ENCODE measurements at places on chromosomes 2 and 18.

GRCh38 chr2:216774180-216774579 is 78.8 kb upstream of the IGFBP5 start:
- H3K4me3 ChIP-seq = no peak overlapping the region
- H3K27ac ChIP-seq = no peak overlapping the region
- no peaks in the 10 kb centered on the region for H3K36me3 ChIP-seq

DNA sequence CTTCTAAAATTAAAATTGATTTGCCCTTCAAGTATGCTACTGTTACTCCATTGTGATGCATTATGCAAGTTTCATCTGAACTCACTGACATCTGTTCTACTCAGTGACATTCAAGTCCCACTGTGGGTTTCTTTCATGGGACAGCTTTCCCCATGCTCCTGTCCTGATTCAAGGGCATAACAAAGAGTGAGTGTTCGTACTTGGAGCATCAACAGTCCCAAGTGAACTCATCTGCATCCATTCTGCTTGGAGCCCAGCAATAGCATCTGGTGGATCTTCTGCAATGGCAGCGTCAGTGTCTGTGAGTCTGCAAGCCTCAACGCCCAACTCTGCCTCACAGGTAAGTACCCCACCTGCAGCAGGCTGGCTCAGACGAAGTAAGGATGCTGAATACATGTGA is 27.5 kb downstream of the BUB1 start:
- no peak overlapping the region for H3K27ac ChIP-seq
- H3K4me1 ChIP-seq = no peaks in the 10 kb centered on the region
- no peaks in the 10 kb centered on the region for H3K27me3 ChIP-seq

GRCh38 chr2:9638532-9638931 is 7.7 kb upstream of the YWHAQ start:
- no peaks in the 10 kb centered on the region for H3K27me3 ChIP-seq
- no peak overlapping the region for H3K27ac ChIP-seq
- no peak overlapping the region for H3K4me3 ChIP-seq
- DNase-seq = peak; percentile 68
- H3K4me1 ChIP-seq = peaks cover 42% of the 10 kb centered on the region
- H3K36me3 ChIP-seq = no peaks in the 10 kb centered on the region

DNA sequence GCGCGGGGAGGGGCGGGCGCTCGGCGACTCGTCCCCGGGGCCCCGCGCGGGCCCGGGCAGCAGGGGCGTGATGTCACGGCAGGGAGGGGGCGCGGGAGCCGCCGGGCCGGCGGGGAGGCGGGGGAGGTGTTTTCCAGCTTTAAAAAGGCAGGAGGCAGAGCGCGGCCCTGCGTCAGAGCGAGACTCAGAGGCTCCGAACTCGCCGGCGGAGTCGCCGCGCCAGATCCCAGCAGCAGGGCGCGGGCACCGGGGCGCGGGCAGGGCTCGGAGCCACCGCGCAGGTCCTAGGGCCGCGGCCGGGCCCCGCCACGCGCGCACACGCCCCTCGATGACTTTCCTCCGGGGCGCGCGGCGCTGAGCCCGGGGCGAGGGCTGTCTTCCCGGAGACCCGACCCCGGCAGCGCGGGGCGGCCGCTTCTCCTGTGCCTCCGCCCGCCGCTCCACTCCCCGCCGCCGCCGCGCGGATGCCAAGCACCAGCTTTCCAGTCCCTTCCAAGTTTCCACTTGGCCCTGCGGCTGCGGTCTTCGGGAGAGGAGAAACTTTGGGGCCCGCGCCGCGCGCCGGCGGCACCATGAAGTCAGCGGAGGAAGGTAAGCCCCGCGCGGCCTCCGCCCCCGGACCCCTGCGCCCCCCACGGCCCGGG is at the start of gene NFATC1:
NFATC1 (plus strand) TSS at position 170 of the 644 bp plus-strand sequence; CDS start at position 465, 295 bp downstream.
- peak within 1 kb of the TSS; percentile 79 for H3K4me3 ChIP-seq
- peak; percentile 42 for DNase-seq
- no peaks in the 10 kb centered on the region for H3K27me3 ChIP-seq
- H3K36me3 ChIP-seq = peaks cover 7% of the 10 kb centered on the region
- no peak within 1 kb of the TSS for H3K27ac ChIP-seq
- no peaks in the 10 kb centered on the region for H3K4me1 ChIP-seq

DNA sequence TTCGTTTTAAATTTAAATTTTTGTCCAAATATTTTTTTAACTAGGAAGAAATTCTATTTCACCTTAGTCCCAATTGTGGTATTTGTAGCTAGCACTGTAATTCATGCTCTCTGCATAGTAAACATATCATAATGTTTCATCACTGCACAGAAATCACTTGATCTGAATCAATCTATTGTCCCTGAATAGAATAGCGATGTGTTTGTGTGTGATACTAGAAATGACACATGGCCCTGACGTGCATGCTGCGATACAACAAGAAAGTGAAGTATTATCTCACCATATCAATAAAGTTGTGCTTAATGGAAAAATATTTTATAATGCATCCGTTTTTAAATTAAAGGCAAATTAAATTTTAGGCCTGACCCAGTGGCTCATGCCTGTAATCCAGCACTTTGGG is 10.0 kb downstream of the TTL start:
- no peak for DNase-seq
- no peaks in the 10 kb centered on the region for H3K27me3 ChIP-seq
- no peaks in the 10 kb centered on the region for H3K4me1 ChIP-seq
- no peak overlapping the region for H3K4me3 ChIP-seq

DNA sequence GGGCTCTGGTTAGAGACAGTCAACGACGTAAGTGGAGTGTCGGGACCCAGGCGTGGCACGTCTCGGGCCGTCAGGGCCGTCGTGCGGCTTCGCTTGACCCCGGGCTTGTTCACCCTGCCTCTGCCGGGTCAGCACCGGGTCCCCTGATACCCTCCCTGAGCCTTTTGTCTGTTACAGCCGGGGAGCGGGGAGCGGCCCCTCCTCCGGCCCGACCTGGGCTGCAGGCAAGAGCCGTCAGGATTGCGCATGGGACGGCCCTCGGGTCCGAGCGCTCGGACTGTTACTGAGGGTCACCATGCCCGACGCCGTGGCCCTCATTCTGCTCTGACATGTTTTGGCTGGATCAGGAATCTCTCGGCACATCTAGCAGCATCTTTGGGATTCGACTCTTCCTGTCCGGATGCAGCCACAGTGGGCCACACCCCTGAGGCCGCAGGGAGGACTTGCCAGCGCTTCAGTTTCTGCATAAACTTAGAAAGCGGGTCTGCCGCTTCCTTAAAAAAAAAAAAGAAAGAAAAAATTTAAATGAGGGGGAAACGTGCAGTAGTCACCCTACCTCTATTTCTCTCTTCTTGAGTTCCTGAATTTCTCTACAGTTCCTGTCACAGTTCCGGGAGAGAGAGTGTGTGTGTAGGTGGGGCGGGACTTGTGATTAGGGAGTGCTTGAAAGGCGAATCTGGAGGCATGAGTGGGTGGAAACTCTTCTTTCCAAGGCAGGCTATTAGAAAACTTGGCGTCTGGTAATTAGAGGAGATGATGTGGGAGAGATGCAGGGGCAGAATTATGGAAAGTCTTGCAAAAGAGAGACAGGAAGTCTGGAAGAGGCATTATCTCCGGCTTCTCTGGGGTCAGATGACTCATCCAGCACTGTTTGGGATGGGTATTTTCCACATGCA is 909 bp downstream of the TMEM87B start:
- H3K4me3 ChIP-seq = peak overlapping the region; percentile 78
- DNase-seq = peak; percentile 60
- H3K27me3 ChIP-seq = no peaks in the 10 kb centered on the region
- peak overlapping the region; percentile 80 for H3K27ac ChIP-seq
- peaks cover 25% of the 10 kb centered on the region for H3K4me1 ChIP-seq

GRCh38 chr18:61666876-61667590 is 225.8 kb downstream of the RNF152 start:
- no peak overlapping the region for H3K4me3 ChIP-seq
- H3K4me1 ChIP-seq = no peaks in the 10 kb centered on the region
- H3K36me3 ChIP-seq = no peaks in the 10 kb centered on the region
- no peak for DNase-seq
- peaks cover 19% of the 10 kb centered on the region for H3K27me3 ChIP-seq
- H3K27ac ChIP-seq = no peak overlapping the region

DNA sequence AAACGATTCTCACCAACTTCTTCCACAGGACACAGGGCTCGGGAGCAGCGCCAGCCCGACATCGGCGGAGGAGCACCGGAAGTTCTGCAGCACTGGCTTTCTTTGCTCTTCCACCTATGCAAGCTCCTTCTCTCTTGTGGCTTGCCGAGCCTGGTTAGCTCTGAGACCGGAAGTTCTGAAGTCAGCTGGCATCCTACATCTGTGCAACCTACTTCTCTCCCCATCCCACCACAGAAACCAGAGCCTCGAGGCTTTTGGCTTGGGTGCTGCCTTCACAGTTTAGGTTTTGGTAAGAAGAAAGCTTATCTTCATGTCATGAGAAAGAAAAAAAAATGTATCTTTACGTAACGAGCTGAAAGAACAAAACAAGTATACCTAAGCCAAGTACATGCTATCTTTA is 111.7 kb downstream of the ANKRD44 start:
- no peak overlapping the region for H3K27ac ChIP-seq
- peaks cover 9% of the 10 kb centered on the region for H3K4me1 ChIP-seq
- no peaks in the 10 kb centered on the region for H3K27me3 ChIP-seq
- H3K4me3 ChIP-seq = no peak overlapping the region
- DNase-seq = no peak

- no peak overlapping the region for H3K27ac ChIP-seq
- H3K36me3 ChIP-seq = peaks cover 3% of the 10 kb centered on the region
- peaks cover 13% of the 10 kb centered on the region for H3K27me3 ChIP-seq
- H3K4me3 ChIP-seq = no peak overlapping the region
Observed at GRCh38 chr2:238895891-238896600, 48.2 kb downstream of the TWIST2 start.

GRCh38 chr2:237056287-237056875 is 29.3 kb upstream of the COPS8 start:
- peaks cover 27% of the 10 kb centered on the region for H3K27me3 ChIP-seq
- no peaks in the 10 kb centered on the region for H3K4me1 ChIP-seq
- no peaks in the 10 kb centered on the region for H3K36me3 ChIP-seq

GRCh38 chr2:226398580-226398979 is 401.0 kb downstream of the IRS1 start:
- no peak overlapping the region for H3K27ac ChIP-seq
- no peak for DNase-seq
- H3K27me3 ChIP-seq = no peaks in the 10 kb centered on the region
- no peak overlapping the region for H3K4me3 ChIP-seq

- DNase-seq = peak; percentile 77
- H3K4me3 ChIP-seq = peak overlapping the region; percentile 68
- peaks cover 5% of the 10 kb centered on the region for H3K4me1 ChIP-seq
- H3K27me3 ChIP-seq = peaks cover 41% of the 10 kb centered on the region
- peaks cover 8% of the 10 kb centered on the region for H3K36me3 ChIP-seq
Observed at GRCh38 chr2:290090-290722, 2.3 kb upstream of the ALKAL2 start.

- H3K36me3 ChIP-seq = peaks cover 7% of the 10 kb centered on the region
- H3K4me1 ChIP-seq = no peaks in the 10 kb centered on the region
- DNase-seq = no peak
- H3K27me3 ChIP-seq = peaks cover 29% of the 10 kb centered on the region
Observed at GRCh38 chr2:30259071-30259470, 27.7 kb downstream of the LBH start.

DNA sequence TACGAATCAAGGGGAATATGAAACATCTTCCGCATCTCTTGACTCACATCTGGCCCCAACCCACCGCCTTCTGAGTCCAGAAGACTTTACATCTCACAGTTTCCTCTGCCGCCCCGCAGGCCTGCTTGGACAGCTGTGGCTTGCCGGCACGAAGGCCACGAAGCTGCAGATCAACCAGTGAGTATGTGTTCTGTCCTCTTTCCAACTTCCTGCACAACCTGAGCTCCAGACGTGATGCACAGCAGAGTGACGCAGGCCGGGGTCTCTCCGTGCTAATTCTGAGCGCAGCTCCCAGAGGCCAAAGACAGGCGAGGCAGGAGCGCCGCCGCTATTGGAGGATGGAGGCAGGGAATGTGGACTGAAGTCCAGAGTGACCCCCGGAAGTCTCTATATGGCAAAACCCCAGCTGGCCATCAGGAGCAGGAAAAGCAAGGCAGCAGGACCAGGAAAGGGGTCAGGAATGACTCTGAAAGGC is 93.5 kb downstream of the ZCCHC2 start:
- DNase-seq = no peak
- no peaks in the 10 kb centered on the region for H3K4me1 ChIP-seq
- no peaks in the 10 kb centered on the region for H3K36me3 ChIP-seq
- H3K27ac ChIP-seq = no peak overlapping the region
- no peak overlapping the region for H3K4me3 ChIP-seq

DNA sequence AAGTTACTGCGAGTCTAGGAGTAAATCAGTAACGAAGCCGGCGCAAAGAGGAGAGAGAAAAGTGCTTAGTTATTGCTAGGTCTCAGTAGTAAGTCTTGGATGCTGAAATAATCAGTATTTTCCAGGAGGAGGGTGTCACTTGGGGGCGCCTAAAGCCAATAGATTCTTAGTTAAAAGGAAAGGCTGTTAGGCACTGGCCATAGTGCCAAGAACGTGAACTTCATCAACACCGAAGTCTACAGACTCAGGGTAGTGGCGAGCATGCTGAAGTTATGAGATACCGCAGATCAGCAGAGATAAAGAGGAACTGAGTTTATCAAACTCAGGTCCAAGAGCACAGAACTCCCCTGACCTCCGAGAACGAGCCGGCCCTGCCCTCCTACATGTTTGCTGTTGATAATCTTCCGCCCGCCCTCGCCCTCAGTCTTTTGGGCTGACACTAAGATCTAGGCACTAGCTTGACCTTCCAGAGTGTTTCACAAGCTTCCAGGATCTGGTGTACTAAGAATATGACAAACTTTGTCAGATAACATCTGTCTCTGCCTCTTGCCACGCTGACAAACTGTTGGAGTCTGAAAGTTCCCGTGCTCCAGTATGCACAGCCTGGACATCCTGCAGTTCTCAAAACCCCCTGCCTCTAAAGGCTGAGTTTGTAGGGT is 49.2 kb downstream of the CYB5A start:
- no peaks in the 10 kb centered on the region for H3K36me3 ChIP-seq
- H3K27me3 ChIP-seq = no peaks in the 10 kb centered on the region

- H3K27ac ChIP-seq = no peak overlapping the region
- H3K4me3 ChIP-seq = peak overlapping the region; percentile 83
- H3K4me1 ChIP-seq = peaks cover 8% of the 10 kb centered on the region
- H3K27me3 ChIP-seq = peaks cover 34% of the 10 kb centered on the region
Observed at GRCh38 chr2:238238311-238238765, 1.5 kb downstream of the HES6 start.

DNA sequence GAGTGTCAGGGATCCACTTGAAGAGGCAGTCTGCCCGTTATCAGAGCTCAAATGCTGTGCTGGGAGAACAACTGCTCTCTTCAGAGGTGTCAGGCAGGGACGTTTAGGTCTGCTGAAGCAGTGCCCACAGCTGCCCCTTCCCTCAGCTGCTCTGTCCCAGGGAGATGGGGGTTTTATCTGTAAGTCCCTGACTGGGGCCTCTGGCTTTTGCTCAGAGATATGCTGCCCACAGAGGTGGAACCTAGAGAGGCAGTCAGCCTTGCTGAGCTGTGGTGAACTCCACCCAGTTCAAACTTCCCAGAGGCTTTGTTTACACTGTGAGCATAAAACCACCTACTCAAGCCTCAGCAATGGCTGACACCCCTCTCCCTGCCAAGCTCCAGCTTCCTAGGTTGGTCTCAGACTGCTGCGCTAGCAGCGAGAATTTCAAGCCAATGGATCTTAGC is 38.1 kb downstream of the PLEK start:
- H3K36me3 ChIP-seq = no peaks in the 10 kb centered on the region
- no peak overlapping the region for H3K27ac ChIP-seq
- no peaks in the 10 kb centered on the region for H3K4me1 ChIP-seq

All from Calu3 (cell line).